Ureter (tissue), 1 donor: ENCODE measurements at places on chromosomes 5 and 9. TPM values are rescaled to one million over a fixed set of nuclear protein-coding genes. Genes with fewer than 3 reads are reported as not detected.

CYFIP2 gene
- 45.3 TPM for total RNA-seq

DDX4 gene
- not detected for total RNA-seq

INSL6 gene
- not detected for total RNA-seq

SRD5A1 gene
- total RNA-seq: 6.6 TPM

CHSY3 gene
- 0.96 TPM for total RNA-seq

GHR gene
- 3.6 TPM for total RNA-seq

WDR31 gene
- 5.1 TPM for total RNA-seq

NUDT12 gene
- total RNA-seq: 15.7 TPM

NPDC1 gene
- total RNA-seq: 138 TPM

GARIN3 gene
- total RNA-seq: not detected

KIAA1958 gene
- total RNA-seq: 12.2 TPM

OR1Q1 gene
- total RNA-seq: not detected

CTXN3 gene
- not detected for total RNA-seq

COL23A1 gene
- 3.5 TPM for total RNA-seq

NPR3 gene
- total RNA-seq: 1.4 TPM

PCDHA1 gene
- not detected for total RNA-seq

VLDLR gene
- 21.8 TPM for total RNA-seq

CNTFR gene
- total RNA-seq: 9.4 TPM

PFDN1 gene
- total RNA-seq: 41.5 TPM

IL31RA gene
- total RNA-seq: not detected

CAMK4 gene
- total RNA-seq: 3.0 TPM

TNFSF8 gene
- 1.5 TPM for total RNA-seq

SPINK7 gene
- not detected for total RNA-seq

HTR1A gene
- 1.8 TPM for total RNA-seq

PCDHA13 gene
- 0.42 TPM for total RNA-seq

SMIM3 gene
- total RNA-seq: 23.1 TPM

SPINK6 gene
- not detected for total RNA-seq

BARHL1 gene
- total RNA-seq: not detected

SETD9 gene
- total RNA-seq: 8.7 TPM

FAM81B gene
- total RNA-seq: 0.57 TPM

RXFP3 gene
- not detected for total RNA-seq

CDKN2A gene
- total RNA-seq: 1.7 TPM

C9orf85 gene
- total RNA-seq: 18.5 TPM

ADAMTS2 gene
- 13.3 TPM for total RNA-seq

ARSI gene
- 0.65 TPM for total RNA-seq

KIF4B gene
- total RNA-seq: not detected

SURF4 gene
- total RNA-seq: 128 TPM

SOHLH1 gene
- total RNA-seq: not detected

RNF145 gene
- total RNA-seq: 96.1 TPM

SKP2 gene
- total RNA-seq: 28.7 TPM

FIBCD1 gene
- not detected for total RNA-seq

CDK5RAP2 gene
- total RNA-seq: 44.0 TPM

IL4 gene
- total RNA-seq: not detected

C5orf58 gene
- total RNA-seq: not detected

FBP2 gene
- total RNA-seq: 0.29 TPM

DOCK2 gene
- total RNA-seq: 22.4 TPM

ACTBL2 gene
- total RNA-seq: not detected

PTPN3 gene
- total RNA-seq: 36.4 TPM

LCN1 gene
- not detected for total RNA-seq

BAAT gene
- total RNA-seq: not detected

APBA1 gene
- total RNA-seq: 21.1 TPM

CEL gene
- 3.0 TPM for total RNA-seq

NR2F1 gene
- total RNA-seq: 64.4 TPM

CAMK2A gene
- 1.4 TPM for total RNA-seq
